ENCODE measurements at places on chromosomes 4 and X.

DNA sequence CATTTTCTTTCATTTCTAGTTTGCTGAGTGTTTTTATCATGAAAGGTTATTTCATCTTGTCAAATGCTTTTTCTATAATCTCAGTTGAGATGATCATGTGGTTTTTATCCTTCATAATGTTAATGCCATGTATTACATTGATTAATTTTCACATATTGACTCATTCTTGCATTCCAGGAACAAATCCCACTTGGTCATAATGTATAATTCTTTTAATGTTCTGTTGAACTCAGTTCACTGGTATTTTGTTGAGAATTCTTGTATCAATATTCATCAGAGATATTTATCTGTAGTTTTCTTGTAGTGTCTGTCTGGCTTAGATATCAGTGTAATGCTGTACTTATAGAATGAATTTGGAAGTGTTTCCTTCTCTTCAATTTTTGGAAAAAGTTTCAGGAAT lies 16.7 kb upstream of the LHFPL1 start:
- no peak for DNase-seq

GRCh38 chrX:74049126-74049525 lies 254.9 kb upstream of the ZCCHC13 start:
- DNase-seq: no peak

- DNase-seq: no peak
These were observed 28.1 kb upstream of the RASGEF1B start for GRCh38 chr4:81499840-81500239.

DNA sequence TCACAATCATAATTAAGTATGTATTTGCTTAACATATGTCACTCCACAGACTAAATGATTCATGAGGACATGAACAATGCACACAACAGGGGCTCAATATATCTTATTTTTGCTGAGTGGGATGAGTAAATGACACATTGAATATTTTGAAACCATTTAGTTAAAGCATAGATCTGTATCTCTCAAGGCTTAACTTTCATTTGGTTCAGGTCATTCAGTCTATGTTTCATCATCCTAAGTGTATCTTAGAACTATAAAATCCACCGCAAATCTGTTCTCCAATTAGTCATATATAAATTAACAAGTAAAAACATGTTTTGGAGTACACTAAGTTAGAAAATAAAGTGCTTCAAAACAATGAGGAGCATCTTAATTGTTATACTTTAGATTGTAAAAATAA lies 45.8 kb downstream of the AREG start:
- no peak for DNase-seq

DNA sequence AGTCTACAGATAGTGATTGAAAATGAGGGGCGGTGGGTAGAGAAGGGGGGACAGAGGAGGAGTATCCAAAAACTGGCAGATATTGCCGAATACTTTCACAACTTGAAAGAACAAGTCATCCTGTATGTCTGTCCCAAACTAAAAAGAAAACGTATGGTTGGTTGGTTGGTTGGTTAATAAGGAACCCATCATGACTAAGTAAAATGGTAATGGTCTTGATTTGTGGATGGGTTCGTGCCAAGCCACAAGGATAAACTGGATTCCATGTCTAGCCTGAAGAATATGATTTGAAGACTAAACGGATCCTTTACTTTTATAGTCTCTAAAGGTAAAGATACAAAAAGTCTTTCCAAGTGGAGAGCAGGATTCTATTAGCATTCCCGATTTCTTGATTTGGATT lies 208.4 kb downstream of the DCLK2 start:
- DNase-seq: no peak

All from left ventricle myocardium superior (tissue), 1 donor.